Left renal cortex interstitium (tissue), 4 donors: ENCODE measurements at places on chromosomes 11 and 22.

DNA sequence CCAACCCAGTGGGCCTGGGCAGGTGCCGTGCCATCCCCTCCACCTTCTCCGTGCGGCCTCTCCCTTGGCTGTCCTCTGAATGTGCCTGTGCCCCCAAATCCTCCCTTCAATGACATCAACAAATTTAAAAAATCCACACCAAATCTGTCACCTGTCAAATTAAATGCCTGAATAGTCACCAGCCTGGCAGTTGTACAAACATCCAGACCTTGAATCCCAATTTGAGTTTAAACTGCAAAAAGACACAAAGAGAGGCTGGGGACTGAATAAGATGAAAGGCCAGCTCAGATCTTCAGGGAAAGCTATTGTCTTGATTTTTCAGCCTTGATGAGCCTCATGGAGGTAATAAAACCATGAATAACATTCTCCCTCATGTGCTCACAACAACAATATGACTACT lies 194.7 kb downstream of the KIRREL3 start:
- no peak for DNase-seq

DNA sequence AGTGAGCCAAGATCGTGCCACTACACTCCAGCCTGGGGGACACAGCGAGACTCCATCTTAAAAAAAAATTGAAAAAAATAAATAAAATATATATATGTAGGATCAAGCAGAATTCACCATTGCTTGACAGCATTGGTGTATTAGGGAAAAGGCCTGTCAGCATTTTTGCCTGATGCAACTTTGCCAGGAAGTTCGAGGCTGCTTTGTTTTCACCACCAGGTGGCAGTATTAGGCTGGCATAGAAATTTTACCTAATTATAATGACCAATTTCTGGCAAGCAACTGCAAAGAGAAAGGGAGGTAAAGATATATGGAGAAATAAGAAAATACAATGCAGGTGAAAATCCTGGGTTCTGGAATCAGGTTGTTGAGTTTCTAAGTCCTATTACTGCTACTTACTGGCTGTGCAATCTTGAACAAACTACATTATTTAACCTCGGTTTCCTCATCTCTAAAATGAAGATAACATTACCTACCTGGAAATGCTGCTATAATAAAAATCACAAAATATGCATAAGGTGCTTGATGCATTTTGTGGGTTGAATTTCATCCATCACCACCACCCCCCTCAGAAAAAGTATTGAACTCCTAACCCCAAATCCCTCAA lies 24.7 kb downstream of the LAYN start:
- no peak for DNase-seq

DNA sequence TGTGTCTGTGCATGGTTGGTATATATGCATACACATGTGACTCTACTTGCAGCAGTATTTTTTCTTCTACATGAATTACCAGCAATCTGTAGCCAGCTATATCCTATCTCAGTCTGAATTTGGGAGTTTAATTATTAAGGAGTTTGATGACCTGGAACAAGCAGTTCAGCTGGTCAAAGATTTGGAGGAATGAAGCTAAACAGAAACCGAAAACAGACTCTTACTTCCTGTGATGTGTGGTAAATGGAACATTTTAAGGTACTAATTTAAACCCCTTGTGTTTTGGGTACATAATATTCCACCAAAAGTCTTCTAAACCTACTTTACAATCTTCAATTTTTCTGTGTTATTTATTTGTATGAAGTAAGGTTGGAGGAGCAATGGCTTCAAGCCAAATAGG lies 124.4 kb upstream of the PGR start:
- DNase-seq: no peak

DNA sequence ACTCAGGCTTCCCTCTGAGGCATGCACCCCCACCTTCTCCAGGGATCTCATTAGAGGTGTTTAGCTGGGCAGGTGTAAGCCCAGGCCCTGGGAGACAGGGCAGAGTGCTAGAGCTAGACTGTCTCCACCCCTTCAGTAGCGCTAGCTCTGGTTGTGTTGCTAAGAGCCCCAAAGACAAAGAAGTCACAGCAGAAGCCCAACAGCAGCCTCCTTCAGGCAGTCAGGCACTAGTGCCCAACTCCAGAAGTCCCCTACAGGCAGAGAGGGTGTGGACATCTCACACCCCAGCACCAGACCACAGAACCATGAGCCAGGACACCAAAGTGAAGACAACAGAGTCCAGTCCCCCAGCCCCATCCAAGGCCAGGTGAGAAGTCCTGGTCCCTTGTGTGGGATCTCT lies at the start of gene CNGA4:
TSS of gene CNGA4 (plus strand) at position 188 of the 400 bp plus-strand sequence. CDS start at position 306, 118 bp downstream.
- no peak for DNase-seq

DNA sequence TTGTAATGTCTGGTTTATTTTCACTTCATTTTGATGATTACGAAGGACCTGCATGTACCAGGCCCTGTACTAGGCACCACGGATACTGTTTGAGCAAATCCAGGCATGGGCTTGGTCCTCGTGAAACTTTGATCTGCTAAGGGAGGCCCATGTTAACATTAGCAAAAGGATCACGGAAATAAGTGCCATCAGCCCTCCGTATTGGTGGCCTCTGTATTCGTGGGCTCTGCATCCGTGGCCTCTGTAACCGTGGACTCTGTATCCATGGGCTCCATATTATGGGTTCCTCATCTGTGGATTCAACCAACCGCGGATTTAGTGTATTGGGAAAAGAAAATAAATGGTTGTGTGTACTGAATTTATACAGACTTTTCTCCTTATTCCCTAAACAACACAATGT lies 8.7 kb downstream of the ARHGAP8 start:
- DNase-seq: no peak

GRCh38 chr11:118136801-118137200 lies 15.8 kb downstream of the SCN4B start:
- DNase-seq: no peak

DNA sequence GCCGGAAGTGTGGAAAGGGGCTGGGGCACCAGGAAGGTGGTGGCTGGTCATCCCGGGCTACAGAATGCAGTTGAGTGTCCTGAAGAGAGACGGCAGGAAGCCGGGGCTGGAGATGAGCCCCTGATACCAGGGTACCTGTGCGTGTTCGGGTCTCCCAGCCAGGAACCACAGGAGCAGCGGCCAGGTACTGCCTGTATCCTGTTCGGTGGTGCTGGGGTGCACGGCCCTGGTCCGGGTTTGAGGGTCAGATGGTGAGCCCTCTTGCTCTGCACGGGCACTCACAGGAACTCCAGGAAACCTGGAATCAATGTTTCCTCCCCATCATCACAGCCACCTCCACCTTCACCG lies 253.1 kb upstream of the B3GAT1 start:
- no peak for DNase-seq

- DNase-seq: no peak
These were observed 22.0 kb downstream of the FZD4 start for GRCh38 chr11:86932924-86933875.

- no peak for DNase-seq
These were observed 2.3 kb upstream of the SYVN1 start for GRCh38 chr11:65136515-65137096.

DNA sequence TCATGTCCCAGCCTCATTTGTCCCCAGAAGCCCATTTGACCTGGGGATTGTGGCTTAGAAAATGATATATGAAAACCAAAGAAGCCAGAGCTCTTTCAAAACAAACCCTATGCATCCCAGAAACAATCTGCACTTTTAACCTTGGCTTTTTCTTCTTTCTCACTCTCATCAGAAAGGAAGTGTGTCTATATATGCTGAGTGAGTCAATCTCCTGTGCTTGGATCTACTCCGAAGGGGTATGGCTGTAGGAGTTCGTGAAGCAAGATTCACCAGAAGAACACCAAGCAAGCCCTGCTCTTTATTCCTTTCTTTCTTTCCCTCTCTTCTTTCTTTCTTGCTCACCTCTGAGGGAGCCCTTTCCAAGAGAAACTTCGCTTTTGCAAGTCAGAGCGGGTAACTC lies 636 bp downstream of the PAMR1 start:
- DNase-seq: no peak

DNA sequence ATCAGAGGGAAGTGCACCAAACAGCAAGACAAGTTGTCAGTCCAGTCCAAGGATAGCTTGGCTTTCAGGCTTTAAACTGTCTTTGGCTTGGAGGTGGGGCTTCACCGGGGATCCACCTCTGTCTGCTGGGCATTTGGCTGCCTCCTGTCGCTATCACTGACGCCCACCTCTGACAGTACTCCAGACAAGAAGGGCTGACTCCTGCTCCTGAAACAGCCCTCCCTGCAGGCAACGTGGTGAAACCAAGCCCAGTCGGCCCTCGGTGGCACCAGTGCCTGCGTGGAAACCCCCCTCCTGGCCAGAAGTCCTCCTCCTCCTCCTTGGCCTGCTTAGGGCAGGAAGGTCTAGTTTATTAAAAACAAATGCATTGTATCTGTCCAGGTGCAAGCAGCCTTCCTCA lies 16.9 kb downstream of the DHCR7 start:
- no peak for DNase-seq
